ENCODE measurements at places on chromosomes 3 and 15.

DNA sequence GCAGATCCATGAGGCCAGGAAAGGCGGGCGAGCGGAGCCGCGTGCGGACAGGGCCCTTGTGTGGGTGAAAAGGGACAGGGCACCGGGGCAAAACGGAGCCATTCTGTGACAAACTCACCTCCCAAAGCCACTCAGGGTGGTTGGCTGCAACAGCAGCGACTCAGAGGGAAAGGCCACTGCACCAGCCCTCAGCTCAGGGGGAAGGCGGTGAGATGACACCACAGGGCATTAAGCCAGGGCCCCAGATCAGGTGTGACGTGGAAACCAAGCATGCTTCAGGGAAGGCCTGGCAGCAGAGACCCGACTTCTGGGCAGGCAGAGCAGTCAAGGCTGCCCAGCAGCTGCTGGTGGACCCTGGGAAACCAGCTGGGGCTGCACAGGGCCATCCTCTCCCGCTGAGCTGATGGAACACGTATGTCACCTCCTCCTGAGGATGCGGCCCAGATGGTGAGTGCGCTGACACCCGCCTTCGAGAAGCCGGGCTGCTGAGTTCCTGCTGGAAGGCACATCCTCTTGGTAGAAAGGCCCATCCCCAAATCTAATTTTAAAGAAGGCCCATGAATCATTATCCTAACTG is 82.3 kb downstream of the CHSY1 start:
- no peak for DNase-seq

GRCh38 chr3:184745526-184745925 is 33.7 kb upstream of the MAGEF1 start:
- no peak for DNase-seq

- DNase-seq, result no peak
Observed at GRCh38 chr15:68311464-68311835, 33.9 kb downstream of the FEM1B start.

DNA sequence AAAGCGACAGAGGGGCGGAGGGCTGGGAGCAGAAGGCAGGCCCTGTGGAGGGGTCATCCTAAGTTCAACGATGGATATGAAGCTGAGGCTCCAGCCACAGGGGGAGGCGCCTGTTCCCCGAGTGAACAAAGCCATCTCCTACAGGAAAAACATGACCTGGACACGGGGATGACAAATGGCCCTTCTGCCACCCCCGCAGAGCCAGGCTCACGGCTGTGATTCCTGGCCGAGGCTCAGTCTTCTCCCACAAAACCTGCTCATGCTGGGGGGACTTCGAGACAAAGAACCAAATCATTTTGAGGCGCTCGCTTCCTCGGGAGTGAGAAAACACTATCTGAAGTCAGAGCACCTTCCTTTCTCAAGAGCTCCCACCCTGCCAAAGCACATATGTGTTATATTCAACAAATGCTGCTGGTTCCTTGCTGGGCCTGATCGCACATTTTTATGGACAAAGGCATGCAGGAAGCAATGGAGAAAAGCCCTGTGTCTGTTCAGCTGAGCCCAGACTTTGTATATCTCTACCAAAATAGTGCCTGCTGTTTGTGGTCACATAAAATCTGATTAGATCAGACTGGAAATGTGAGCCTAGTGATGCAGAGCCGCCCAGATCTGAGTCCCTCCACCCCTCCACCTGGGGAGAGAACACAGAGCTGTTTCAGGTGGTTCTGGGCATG is 5.6 kb downstream of the RBP1 start:
- no peak for DNase-seq

DNA sequence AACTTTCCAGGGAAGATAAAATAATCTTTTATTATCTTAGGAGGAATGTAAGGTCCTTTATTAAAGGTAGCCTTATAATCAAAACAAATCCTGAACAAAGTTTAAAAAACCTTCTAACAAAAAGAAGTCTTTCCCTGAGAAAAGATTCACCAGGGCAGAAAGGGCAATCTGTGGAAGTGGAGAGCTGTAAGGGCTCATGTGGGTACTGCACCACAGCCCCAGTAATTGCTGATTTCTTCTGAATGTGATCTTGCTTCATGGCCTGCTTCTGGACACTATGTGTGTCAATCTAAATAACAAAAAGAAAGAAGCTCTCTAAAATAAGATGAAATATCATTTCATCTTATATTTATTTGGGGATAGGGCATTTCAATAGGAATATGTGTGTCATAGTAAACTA is 1501.6 kb downstream of the OTOL1 start:
- no peak for DNase-seq

DNA sequence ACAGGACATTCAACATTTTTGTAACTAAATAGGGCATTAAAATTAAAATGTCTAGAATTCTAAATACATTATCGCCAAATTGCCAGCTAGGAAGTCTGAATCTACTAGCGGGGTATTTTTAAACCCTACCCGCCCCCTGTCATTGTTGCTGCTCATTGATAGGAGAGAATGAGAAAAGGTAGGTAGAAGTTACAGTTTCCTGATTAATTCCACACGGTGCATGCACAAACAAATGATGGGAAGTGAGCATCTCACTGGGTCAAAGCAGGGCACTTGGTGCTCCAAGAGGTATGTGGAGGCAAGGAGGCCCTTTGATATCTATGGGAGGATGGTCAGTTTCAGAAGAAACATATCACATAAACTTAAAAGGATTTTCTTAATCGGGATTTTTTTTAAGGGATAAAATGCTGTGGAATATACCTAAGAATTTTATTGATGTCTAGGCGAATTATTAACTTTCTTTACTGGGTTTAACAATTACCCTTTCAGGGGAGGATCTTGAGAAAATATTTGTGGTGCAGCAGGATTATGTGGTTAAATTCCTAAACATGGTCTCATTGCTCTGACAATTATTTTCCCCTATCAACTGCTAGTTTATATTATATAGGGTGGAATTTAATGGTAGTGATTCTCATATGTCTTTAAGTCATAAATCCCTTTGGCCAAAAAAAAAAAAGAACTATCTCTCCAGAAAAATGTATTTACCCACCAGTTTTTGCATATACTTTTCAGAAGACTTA is 236.0 kb upstream of the GOLGA6L4 start:
- DNase-seq, result no peak

DNA sequence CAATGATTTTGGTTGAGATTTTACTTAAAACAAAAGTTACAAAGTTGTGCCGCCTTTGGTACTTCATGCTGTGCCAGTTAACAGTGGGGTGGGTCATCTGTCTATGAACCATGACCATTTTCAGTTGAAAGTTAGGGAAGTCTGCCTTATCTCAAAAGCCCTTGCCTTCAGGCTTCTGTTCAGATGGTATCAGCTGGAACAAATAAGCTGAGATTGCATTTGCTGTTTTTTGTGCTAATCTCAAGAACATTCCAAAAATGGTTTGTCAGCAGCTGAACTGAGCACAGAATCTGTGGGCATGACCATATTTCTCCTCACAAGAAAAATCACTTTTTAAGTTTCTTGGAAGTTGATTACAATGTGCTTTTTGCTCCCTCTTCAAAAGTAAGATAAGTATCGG is 142.3 kb downstream of the IL5RA start:
- DNase-seq, result no peak

GRCh38 chr15:47861111-47861903 is 144.0 kb downstream of the SEMA6D start:
- DNase-seq, result no peak

- DNase-seq, result no peak
Observed at GRCh38 chr15:97566961-97567360, 393.5 kb upstream of the ARRDC4 start.

- no peak for DNase-seq
Observed at GRCh38 chr3:34005886-34006285, 207.5 kb downstream of the PDCD6IP start.

DNA sequence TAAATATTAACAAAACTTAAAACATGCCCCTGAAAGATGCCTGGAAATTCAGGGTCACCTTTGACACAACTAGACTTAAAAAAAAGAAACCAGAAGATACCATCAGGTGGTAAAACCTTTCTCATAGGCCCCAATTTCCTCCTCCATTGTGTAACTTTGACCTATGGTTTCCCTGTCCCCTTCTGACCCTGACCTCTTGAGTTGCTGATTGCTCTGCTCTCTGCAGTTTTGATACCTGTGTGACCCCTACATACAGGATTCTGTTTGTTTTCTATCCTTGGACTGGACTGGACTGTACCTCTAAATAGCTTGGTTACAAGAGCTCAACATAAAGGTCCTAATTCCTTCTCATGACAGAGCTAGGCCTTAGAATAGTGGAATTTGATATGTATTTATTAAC is 220.6 kb downstream of the ZIC4 start:
- no peak for DNase-seq

GRCh38 chr3:109072194-109072593 is 45.7 kb downstream of the MORC1 start:
- no peak for DNase-seq

GRCh38 chr3:159922193-159922840 is 66.3 kb upstream of the IL12A start:
- no peak for DNase-seq

All from activated CD4-positive, alpha-beta T cell treated with anti-CD3 and anti-CD28 coated beads, Interleukin-2, amount 50 U/mL, for 4 hours (primary cell).